Skin of body (tissue), 3 donors: ENCODE measurements at places on chromosomes 3 and 15. TPM values are rescaled to one million over a fixed set of nuclear protein-coding genes. Genes with fewer than 3 reads are reported as not detected.

Gene CFAP161
- 0.30 TPM for total RNA-seq

Gene GRK7
- total RNA-seq, result 0.10 TPM

Gene GPR156
- 0.69 TPM for total RNA-seq

Gene VGLL3
- total RNA-seq, result 53.1 TPM

Gene ECE2
- total RNA-seq, result not detected

Gene THRB
- 18.1 TPM for total RNA-seq

GRCh38 chr3:107882881-107883280, 207.9 kb downstream of the CD47 start:
- peak; percentile 11 for DNase-seq

DNA sequence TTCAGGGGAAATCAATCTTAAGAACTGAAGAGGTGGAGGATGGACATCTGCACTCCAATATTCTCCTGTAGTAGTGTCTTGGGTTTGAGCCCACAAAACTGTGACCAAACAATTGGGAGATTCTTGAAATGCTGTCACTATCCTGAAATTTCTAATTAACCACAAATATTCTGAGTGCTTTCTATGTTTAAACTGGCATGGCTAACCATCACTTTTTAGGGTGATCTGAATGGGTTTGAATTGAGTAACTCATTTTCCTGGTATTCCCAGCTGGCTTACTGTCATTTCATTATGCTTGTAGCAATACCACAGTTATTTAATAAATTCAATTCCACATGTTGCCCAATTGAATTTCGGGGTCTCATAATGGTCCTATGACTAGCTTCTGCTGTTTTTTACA, 216.9 kb upstream of the DCBLD2 start:
- no peak for DNase-seq

DNA sequence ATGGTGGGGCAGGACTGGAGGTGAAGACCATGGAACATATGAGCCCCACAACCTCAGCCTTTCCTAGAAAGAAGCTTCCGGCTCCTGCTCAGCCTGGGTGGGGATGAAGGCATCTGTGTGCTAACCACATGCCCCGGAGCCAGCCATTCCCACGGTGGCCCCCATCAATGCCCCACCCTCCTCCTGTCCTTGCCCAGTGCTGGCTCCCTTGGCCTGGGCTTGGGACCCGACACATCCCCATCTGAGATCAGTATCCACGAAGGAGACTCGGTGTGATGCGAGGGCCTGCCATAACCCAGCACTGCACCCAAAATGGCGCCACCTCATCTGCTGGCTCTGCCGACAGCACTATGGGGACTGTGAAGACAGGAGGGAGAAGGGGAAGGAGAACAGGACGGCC, 16.5 kb upstream of the PLXND1 start:
- no peak for DNase-seq

DNA sequence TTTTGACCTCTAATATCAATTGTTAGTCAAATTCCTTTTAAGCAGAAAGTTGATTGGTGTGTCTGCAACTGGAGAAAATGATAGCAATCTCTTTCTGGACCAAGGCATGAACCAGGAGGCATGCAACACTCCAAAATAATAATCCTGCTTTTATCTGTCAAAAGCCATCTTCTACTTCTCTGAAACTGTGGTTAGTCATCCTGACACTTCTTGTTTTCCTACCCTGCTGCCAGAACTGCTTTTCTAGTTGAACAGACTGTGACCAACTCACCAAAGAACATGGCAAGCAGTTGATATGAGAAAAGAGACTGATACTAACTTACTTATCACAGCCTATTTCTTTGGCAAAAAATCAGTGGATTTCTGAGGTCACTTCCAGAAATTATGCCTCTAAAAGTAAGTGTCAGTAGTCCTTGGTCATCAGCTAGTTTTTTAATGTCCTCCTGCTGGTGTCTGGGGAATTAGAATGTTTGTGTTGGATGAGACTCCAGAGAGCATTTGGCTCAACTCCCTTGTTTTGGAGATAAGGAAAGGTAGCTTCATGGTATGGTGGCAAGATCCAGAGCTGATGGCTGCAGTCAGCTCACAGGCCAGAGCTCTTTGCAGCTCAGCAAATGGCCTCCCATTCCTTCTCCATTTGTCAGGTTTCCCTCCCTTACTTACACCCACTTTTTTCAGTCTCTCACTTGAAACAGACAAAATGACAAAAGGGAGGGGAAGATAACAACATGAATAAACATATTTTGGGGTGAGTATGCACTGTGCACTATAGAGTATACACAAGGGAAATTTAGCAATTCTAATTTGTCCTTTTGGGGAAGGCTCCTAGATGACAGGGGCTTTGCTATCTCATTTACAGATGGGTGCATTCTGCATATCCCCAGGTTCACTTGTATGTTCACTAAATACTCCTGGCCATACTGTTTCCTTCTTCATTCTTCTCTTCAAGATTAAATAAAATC, 7.0 kb downstream of the CRYGS start:
- no peak for DNase-seq

DNA sequence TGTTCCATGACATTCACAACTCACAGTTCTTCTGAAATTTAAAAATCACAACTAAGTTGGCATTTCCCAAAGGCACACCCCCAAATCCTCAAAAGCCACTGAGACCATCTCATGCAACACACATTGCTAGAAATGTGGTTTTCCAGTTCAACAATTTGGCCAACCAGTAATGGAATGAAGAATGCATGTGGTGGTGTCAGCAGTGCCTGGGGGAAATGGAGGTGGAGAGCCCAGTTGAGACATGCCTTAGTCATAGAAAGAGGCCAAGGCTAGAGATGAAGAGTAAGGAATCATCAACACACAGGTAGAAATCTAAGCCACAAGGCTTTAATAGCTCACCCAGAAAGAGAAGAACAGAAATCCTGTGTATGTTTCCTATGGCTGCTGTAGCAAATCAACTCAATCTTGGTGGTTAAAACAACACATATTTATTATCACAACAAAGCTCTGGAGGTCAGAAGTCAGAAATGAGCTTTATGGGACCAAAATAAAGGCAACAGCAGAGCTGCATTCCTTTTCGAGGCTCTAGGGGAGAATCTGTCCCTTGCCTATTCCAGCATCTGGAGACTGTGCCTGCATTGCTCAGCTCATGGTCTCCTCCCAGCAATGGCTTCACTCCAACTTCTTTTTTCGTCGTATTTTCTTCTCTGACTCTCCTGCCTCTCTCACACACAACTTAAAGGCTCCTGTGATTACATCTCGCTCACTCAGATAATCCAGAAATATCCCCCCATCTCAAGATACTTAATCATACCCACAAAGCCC, 54.0 kb downstream of the SNTN start:
- DNase-seq, result no peak

- peak; percentile 24 for DNase-seq
Observed at GRCh38 chr3:179421500-179421899, 29.8 kb downstream of the GNB4 start.

- no peak for DNase-seq
Observed at GRCh38 chr3:35929158-35929557, 289.8 kb downstream of the ARPP21 start.

DNA sequence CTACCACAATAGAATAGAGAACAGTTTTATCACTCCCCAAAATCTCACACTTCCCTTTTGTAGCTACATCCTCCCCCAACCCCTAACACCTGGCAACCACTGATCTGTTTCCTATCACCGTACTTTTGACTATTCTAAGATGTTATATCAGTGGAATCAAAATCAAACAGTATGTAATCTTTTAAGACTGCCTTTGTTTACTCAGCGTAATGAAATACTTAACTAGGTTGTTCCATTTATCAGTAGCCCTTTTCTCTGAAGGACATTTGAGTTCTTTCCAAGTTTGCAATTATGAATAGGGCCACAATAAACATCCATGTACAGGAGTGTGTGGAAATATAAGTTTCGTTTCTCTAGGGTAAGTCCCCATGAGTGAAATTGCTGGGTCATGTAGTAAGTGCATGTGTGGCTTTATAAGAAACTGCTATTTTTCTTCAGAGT, 372.3 kb downstream of the SV2B start:
- DNase-seq, result no peak

DNA sequence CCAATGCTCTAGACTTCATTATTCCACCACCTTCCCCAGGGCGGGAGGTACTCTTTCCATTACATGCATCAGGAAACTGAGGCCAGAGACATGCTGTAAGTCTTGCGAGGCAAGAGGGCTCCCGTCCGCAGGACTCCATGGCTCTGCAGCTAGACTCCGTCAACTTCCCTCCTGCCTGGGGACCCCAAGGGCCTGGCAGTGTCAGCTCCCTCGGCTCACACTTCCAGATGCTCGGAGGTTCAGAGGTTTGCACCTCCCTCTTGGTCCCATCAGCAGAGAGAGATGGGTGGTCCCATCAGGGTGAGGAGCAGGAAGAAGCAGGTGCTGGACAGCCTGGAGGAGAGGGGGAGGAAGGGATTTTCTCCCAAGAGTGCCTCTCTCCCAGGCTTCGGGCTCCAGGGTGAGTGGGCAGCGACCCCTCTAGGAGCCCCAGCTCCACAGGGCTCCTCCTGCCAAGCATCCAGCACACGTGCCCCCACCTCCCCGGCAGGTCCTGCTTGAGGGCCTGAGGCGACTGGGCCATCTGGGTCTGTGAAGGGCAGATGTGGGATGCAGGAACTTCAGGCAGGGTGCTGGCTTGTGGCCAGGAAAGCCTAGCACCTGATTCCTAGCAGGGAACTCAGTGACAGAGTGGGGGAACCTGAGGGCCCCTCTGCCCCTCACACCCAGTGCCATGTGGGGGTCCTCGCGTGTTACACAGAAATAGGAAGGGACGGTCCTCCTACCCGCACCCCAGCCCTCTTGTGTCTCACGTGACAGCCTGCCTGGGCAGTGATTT, 9.3 kb downstream of the PAK6 start:
- DNase-seq, result no peak

DNA sequence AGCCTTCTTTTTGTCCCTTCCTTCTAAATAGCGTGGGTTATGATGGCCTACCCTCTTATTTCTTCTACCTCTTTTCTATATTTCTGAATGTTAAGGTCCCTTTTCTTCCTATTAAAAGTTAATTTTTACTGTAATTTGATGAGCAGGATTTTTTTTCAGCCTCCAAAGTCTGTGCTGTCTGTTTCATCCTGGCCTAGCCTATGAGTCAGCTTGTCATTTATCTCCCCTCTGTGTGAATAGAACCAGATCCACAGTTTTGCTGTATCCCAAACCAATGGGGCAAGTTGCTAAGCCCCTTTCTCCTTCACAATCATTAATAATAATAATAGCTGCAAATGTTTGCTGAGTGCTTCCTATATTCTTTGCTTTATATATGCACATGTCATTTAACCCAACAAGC, 18.1 kb upstream of the C3orf38 start:
- no peak for DNase-seq

DNA sequence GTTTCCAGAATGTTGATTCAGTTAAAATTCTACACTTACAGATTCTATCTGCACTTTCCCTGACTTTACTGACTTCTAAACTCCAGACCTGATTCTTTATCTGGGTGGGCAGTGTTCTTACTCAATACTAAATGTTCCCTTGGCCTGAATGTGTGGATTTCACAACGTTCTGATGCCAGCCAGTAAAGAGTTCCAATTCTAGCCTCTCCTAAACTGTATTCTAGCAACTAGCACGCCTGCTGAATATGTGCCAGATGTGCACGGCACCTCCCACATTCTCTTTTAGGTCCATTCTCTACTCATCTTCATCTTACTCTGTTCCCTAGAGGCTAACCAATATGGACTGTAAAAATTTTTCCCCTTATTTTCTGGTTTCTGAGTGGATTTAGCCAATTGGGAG, 479.5 kb upstream of the AGTR1 start:
- DNase-seq, result no peak
